ENCODE measurements at places on chromosomes 2 and 18.
A peak's percentile ranks its signal among the peaks of the same experiment; 100 is the strongest.

DNA sequence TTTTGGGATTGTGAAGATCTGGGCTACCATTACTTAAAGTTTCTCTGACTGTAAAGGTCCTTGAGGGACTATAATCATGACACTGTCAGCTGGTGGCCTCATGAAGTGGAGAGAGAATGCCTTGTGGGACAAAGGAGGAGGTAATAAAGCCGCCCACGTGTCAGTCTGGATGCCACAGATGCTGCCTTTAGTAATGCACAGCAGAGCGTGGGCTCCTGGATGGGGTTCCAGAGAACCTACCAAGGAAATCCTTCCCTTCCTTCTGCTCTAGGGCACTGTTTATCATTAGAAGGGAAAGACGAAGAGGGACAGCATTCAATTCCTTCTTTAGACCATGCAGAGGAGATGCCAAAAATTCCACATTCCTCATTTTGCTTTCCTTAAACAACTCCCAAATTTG, 63.5 kb downstream of the COL5A2 start:
- no peak for DNase-seq

DNA sequence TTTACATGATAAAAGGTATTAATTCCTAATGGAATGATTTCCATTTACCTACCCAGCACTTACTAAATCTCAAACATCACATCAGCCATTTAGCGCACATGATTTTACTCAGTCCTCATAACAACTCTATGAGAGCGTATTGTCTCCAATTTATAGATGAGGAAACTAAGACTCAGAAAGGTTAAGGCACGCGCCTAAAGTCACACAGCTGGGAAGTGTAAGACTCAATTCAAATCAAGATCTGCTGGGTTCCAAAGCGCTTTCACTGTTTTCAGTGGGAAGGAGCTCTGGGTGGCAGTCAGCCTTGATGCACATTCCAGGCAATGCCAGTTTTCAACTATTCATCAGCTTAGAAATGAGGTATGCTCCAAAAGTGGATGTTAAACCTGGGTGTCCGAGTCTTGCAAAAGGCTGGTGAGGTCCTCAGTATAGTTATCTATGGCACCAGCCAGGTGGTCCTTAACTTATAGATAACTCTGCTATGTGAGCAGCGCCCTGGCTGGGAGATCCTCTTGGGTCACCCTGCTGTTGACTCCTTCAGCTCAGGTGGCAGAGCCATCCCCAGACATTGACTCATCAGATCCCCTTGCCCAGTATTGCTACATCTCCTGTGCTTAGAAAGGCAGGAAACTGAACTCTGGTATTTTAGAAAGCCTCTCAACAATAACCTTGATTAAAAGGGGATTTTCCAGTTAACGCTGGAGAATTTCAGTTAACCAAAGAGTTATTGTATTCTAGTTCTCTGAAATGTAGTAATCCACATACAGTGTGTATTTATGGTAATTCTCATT, 47.1 kb downstream of the SLC4A1AP start:
- no peak for DNase-seq

GRCh38 chr18:55268151-55268601, 308.9 kb upstream of the CCDC68 start:
- DNase-seq, result no peak

GRCh38 chr2:130823886-130824491, 12.7 kb upstream of the ARHGEF4 start:
- no peak for DNase-seq

GRCh38 chr18:7686278-7686677, 119.2 kb downstream of the PTPRM start:
- DNase-seq, result no peak

GRCh38 chr2:110149330-110150220, 34.0 kb upstream of the MALL start:
- DNase-seq, result no peak

- DNase-seq, result no peak
Observed at GRCh38 chr2:237122214-237122666, 36.6 kb downstream of the COPS8 start.

DNA sequence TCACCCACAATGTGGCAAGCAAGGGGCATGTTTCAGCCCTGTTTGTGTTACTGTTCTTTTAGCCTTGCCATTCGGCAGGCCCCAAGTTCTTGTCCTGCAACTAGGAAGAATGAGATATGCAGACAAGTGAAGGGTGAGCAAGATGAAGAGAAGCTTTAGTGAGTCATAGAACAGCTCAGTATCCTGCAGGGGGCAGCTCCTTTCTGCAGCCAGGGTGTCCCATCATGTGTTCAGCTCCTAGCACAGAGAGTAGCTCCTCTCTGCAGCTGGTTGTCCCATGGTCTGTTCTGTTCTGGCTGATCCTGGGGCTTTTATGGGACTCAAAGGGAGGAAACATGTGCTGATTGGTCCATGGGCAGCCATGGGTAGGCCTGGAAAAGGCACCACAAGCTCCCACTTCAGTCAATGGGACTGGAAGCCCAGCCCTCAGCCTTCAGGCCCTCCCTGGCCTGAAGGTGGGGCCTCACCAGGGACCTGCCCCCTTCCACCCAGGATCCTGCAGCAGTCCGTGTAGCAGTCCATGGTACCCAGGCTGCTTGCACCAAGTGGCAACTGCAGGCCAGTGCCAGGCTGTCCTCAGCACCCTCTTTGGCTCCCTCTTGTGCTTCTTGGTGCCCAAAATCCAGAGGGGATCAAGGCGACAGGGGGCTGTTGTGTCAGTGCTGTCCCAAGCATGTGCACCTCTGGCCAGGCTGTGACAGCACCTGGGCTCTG, 326.4 kb downstream of the NR4A2 start:
- no peak for DNase-seq

- DNase-seq, result peak; percentile 57
Observed at GRCh38 chr2:74003494-74004211, 18.9 kb downstream of the TET3 start.

DNA sequence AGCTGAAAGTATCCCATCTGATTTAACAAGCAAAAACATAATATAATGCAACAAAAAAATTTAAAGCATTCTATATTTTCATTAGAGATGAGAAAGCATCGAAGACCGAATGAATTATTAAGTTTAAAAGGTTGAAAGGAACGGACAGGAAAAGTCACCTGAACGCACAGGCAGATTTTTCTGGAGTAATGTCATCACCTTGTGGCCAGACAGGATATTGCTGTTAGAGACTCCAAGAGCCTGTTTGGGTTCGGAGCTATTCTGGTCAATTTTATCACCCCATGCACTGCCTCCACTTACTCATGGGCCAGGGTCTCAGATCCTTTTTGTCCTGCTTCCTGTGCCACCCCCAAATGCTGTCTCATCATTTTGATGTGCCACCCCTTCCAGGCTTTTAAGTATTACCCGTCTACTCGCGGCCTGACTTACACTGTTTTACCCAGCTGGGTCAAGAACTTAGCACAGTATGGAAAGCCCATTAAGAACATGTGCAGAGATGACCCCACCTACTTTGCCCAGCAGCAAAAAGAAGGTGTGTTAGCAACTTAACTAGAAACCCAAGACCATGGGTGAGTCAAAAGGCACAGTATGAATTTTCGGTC, 27.3 kb downstream of the GKN2 start:
- DNase-seq, result peak; percentile 26

GRCh38 chr18:36496022-36496421, 198.5 kb downstream of the FHOD3 start:
- DNase-seq, result no peak

GRCh38 chr2:234850818-234851217, 101.0 kb upstream of the SH3BP4 start:
- DNase-seq, result no peak

DNA sequence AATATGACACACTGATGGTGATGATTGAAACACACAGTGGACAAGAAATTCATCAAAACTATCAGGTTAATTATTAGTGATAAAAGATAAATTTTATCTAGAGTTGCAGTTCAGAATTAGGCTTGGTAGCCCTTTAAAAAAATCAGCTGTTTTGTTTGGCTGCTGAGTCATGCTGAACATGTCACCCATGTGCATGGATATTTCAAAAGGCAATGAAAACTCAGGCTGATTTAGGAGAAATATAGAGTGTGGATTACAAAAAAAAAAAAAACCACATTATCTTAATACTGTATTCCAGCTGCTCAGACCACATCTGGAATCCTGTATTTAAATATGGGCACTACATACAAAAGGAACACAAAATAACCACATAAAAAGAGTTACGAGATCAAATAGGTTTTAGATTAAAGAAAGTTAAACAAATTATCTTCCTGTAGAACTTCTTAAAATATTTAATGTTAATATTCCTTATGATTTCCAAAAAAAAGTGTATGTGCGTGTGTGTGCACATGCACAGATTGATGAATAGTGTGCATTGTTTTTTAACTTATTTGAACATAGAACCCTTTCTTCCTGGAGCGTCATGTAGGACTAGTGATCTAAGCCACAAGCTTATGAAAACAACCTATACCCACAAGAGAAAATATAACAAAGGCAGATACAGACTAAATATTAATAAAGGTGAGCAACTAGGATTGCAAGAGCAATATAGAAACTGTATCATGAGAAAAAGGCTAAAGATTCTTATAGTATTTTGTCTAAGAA, 186.2 kb downstream of the STK39 start:
- DNase-seq, result no peak

- DNase-seq, result no peak
Observed at GRCh38 chr2:142299021-142299420, 168.2 kb upstream of the LRP1B start.

GRCh38 chr18:73782405-73782804, 365.2 kb downstream of the FBXO15 start:
- no peak for DNase-seq

DNA sequence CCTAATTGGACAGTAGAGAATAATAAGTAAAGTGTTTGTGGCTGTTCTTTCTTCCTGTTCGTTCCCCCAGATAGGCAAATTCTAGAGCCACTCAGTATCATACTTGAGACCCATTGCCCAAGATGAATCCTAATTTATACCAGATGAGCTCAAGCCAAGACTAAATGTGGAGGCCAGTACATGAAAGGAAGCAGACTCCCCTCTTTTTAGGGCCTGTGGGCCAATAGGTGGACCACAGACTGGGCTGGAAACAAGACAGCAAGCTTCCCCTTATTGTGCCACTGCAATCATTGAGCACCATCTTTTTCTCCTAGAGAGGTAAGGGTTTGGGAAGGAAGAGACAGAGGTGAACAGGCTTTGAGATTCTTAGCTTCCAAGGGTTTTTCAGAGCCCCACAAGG, 141.9 kb downstream of the MGAT5 start:
- DNase-seq, result no peak

- DNase-seq, result no peak
Observed at GRCh38 chr2:181178823-181179412, 198.5 kb downstream of the UBE2E3 start.

GRCh38 chr2:75064691-75065396, 106.4 kb downstream of the POLE4 start:
- no peak for DNase-seq

DNA sequence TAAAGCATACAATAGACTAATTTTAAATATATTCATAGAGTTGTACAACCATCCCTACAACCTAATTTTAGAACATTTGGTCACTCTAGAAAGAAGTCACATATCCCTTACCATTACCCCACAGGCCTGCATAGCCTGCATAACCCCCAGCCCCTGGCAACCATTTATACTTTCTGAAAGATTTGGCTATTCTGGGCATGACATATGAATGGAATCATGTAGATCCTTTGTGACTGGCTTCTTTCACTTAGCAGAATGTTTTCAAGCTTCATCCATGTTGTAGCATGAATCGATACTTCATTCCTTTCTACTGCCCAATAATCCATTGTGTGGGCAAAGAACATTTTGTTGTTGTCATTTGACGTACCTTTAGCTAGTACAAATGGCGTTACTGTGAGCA, 151.5 kb downstream of the WDSUB1 start:
- no peak for DNase-seq

Data from anterior cingulate cortex (tissue), 58 donors.